ENCODE measurements at places on chromosomes 13 and 19. TPM values are rescaled to one million over a fixed set of nuclear protein-coding genes. Genes with fewer than 3 reads are reported as not detected.

- no peak for DNase-seq
These were observed 621 bp upstream of the TGDS start for GRCh38 chr13:94596575-94596971.

GRCh38 chr13:27372896-27373295 is 51.5 kb upstream of the GTF3A start:
- no peak for DNase-seq

DNA sequence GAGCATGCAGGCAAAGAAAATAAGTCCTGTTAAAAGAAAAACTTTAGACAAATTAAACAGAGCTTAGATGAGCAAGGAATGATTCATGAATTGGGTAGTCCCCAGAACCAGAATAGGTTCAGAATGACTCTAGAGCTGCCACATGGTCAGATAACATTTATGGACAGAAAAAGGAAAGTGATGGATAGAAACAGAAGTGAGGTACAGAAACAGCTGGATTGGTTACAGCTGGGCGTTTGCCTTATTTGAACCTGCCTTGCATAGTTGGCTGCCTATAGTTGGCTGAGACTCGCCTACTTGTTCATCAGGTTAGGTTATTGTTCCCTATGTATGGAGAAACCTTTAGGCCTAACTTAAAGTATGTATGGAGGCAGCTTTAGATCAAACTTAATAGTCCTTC is 35.4 kb downstream of the WDFY2 start:
- no peak for DNase-seq

The CASP14 gene
- not detected for total RNA-seq

The ZNF700 gene
- total RNA-seq: 32.9 TPM
